D721Med (cell line): ENCODE measurements at places on chromosomes 7 and 10.

GRCh38 chr7:151840088-151840910 lies 36.6 kb downstream of the PRKAG2 start:
- DNase-seq = no peak

GRCh38 chr10:103663802-103664201 lies 170.3 kb downstream of the NEURL1 start:
- DNase-seq = no peak

- DNase-seq = no peak
These were observed 338.2 kb upstream of the PRKCQ start for GRCh38 chr10:6918305-6918704.

DNA sequence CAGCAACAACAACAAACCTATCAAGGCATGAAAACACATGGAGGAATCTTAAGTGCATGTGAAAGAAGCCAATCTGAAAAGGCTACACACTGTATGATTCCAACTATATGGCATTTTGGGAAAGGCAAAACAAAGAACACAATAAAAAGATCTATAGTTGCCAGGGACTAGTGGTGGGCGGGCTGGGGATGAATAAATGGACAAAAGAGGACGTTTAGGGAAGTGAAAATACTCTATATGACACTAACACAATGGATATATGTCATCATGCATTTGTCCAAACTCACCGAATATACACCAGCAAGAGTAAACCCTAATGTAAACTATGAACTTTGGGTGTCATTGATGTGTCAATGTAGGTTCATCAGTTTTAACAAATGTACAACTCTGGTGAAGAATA lies 89.1 kb downstream of the SEMA3E start:
- DNase-seq = no peak

- no peak for DNase-seq
These were observed 468.1 kb downstream of the IPMK start for GRCh38 chr10:57799625-57800024.

- no peak for DNase-seq
These were observed 147.6 kb downstream of the ARID5B start for GRCh38 chr10:62048919-62049623.

DNA sequence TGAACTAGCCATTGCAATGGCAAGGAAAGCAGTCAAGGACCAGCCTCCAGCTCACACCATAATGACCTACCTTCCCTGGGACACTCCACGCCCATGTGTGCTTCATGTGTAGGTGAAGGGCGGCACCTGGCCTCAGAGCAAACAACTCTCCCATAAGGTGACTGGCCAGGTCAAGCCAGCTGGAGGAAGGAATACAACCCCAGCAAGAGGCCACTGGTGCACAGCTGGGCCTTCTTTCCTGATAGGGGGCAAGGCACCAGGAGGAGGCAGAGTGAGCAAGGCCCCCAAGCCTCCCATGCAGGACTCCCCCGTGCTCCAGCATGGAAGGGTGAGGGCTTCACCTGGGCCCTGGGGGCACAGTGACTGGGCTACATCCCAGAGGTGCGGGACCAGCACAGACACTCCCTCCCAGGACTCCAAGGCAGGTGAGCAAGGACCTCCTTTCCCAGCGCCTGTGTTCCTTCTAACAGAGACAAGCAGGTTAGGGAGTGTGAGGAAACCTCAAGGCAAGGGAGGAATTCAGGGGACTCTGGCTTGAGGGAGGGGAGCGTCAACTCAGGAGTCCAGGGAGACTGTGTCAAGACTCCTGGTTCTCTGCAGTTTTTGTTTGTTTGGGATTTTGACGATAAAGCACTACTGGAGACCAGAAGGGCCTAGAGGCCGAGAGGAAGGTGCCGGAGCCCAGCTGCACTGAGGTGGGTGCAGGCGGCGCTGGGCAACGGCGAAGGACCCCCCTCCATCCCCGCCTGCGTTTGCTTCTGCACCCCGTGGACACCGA lies 1.7 kb downstream of the PTPRN2 start:
- DNase-seq = no peak

GRCh38 chr10:48742891-48743860 lies 58.5 kb downstream of the WDFY4 start:
- DNase-seq = no peak

DNA sequence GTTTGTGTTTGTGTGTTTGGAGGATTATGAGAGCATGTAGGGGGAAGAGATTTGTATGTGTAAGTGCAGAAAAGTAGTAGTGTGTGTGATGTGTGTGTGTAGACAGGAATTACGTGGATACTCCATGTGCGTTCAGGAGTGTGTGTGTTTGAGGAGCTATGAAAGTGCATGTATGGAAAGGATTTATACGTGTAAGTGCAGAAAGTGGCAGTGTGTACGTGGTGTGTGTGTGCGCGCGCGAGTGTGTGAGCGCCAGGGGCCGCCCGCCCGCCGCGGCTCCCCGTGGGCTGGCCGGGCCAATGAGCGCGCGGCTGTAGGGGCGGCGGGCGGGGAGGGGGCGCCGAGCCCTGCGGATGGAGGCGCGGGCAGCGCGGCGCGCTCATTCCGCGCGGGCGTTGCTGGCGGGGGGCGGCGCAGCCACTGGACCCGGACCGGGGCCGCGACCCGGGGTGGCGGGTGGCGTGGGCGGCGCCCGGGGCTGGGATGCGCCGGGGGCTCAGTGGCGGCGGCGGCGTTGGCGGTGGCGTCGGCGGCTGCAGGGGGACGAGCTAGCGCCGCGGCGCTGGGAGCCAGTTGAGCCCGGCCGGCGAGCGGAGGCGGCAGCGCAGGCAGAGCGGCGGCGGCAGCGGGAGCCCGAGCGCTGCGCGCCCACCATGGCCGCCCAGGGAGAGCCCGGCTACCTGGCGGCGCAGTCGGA lies at the start of gene BICC1:
BICC1 (plus strand) TSS at position 382 of the 697 bp plus-strand sequence; CDS start at position 654, 272 bp downstream.
- DNase-seq = peak; percentile 33
